ENCODE measurements at places on chromosomes 5 and 9.

- H3K36me3 ChIP-seq, result peaks cover 28% of the 10 kb centered on the region
- peak; percentile 51 for DNase-seq
- no peaks in the 10 kb centered on the region for H3K27me3 ChIP-seq
- peak overlapping the region; percentile 84 for H3K4me3 ChIP-seq
- H3K27ac ChIP-seq, result peak overlapping the region; percentile 89
These were observed 23.4 kb downstream of the HNRNPK start for GRCh38 chr9:83956436-83957247.

GRCh38 chr5:135473956-135474670 is 22.0 kb upstream of the TIFAB start:
- DNase-seq, result no peak
- H3K27ac ChIP-seq, result no peak overlapping the region
- H3K4me1 ChIP-seq, result no peaks in the 10 kb centered on the region
- H3K4me3 ChIP-seq, result no peak overlapping the region
- no peaks in the 10 kb centered on the region for H3K36me3 ChIP-seq

DNA sequence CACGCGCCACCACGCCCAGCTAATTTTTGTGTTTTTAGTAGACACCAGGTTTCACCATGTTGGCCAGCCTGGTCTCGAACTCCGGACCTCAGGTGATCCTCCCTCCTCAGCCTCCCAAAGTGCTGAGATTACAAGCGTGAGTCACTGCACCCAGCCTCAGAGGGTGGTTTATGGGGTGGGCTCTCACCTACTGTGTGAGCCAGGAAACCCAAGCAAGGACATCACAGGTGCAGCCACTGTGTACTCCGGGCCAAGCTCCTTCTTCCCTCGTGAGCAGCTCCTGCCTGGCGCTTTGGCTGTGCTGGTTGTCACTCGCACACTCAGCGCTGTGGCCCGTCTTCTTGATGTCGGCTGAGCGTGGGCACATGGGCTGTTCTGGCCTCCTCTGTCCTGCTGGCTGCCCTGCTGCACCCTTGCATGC is 70.1 kb downstream of the WNK2 start:
- no peak overlapping the region for H3K27ac ChIP-seq
- no peaks in the 10 kb centered on the region for H3K4me1 ChIP-seq
- H3K36me3 ChIP-seq, result no peaks in the 10 kb centered on the region
- no peak overlapping the region for H3K4me3 ChIP-seq
- peak; percentile 1 for DNase-seq

- no peak for DNase-seq
- H3K4me3 ChIP-seq, result no peak overlapping the region
- H3K27me3 ChIP-seq, result no peaks in the 10 kb centered on the region
- no peaks in the 10 kb centered on the region for H3K4me1 ChIP-seq
These were observed 23.0 kb upstream of the ZNF366 start for GRCh38 chr5:72530196-72530595.

DNA sequence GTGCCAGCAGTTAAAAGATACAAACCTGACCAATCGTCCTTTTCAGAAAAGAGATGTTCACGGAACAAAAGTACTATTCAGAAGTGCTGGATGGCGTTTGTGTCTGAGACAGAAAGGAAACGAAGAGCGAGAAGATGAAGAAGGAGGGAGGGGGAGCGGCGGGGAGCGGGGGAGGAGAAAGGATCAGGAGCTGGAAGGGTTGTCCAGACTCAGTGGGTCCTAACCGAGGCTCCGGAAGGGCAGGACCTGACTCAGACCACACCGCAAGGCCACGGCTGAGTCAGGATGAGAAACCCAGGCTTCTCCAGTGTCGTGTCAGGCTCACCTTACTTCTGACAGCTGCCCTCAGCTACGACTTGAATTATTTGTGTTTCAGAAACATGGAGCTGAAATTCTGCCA is 46.2 kb downstream of the PAX5 start:
- no peaks in the 10 kb centered on the region for H3K4me1 ChIP-seq
- H3K36me3 ChIP-seq, result no peaks in the 10 kb centered on the region
- peaks cover 94% of the 10 kb centered on the region for H3K27me3 ChIP-seq
- no peak overlapping the region for H3K27ac ChIP-seq

GRCh38 chr9:71968541-71969090 is 57.2 kb downstream of the C9orf85 start:
- no peak overlapping the region for H3K27ac ChIP-seq
- H3K36me3 ChIP-seq, result no peaks in the 10 kb centered on the region
- H3K27me3 ChIP-seq, result no peaks in the 10 kb centered on the region
- DNase-seq, result no peak

DNA sequence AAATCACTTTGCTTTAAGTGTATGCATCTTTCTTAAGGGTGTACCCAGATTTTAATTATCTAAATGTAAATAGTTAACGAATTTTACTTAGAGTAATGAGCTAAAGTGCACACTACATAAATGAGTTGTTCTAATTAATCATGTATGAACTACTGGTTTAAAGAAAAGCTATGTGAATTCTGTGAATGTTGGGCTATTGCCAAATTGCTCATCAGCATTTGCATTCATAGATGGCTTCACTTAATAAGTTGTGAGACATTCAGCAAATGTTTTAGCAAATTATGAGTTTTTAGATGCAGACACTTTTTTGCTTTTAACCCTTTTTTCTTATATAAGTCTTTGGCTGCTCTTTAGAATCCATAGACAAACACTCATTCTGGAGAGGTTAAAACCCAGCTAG is 175.7 kb downstream of the PBX3 start:
- H3K27me3 ChIP-seq, result no peaks in the 10 kb centered on the region
- H3K4me1 ChIP-seq, result no peaks in the 10 kb centered on the region
- no peaks in the 10 kb centered on the region for H3K36me3 ChIP-seq
- no peak overlapping the region for H3K27ac ChIP-seq
- DNase-seq, result no peak
- H3K4me3 ChIP-seq, result no peak overlapping the region

DNA sequence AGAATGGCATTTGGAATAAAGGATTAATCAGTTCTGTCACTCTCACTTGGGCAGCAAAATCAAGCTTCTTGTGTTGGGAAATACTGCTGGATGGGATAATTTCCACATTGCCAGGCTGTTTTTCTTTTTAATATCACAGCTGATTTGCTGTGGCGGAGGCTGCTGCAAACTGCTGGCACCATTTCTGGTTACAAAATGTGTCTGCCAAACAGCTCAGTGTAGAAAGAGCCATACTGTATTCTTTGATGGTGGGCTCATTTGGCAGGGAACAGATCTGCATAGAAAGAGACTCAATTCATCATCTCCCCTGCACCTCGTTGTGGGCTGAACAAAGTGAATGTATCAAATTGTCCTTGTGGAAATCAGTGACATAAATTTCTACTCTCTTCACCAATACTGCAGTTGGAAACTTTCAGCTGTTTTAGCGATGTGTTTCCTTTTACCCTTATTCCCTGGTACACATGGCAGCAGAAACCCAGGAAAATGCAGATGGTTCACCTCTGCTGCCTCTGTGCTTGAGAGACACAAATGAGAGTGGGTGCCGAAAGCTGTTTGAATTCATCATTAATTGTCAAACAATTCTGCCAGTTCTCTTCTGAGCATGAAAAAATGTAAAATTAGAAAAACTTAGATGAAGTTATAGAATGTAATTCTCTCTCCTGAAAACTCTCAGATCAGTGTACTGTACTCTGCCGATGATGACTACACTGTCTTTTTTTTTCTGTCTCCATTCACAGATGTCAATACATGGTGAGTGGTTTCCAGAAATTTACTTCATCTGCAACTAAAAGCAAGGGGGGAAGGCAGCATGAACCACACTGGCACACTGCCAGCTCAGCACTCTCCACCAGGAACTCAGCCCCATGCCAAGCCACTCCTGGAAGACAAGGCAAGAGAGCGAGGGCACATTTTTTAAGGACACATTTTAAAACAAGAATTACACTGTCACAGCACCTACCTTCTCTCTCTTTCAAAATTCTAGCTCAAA is 75.0 kb downstream of the HMHB1 start:
- peak; percentile 14 for DNase-seq
- no peak overlapping the region for H3K27ac ChIP-seq
- no peaks in the 10 kb centered on the region for H3K4me1 ChIP-seq
- no peak overlapping the region for H3K4me3 ChIP-seq
- H3K27me3 ChIP-seq, result no peaks in the 10 kb centered on the region
